Activated CD8-positive, alpha-beta T cell treated with anti-CD3 and anti-CD28 coated beads, Interleukin-2, amount 10 ng/mL, durations not matched to agents 7 days and 5 days (primary cell): ENCODE measurements at places on chromosomes 3 and 15.

DNA sequence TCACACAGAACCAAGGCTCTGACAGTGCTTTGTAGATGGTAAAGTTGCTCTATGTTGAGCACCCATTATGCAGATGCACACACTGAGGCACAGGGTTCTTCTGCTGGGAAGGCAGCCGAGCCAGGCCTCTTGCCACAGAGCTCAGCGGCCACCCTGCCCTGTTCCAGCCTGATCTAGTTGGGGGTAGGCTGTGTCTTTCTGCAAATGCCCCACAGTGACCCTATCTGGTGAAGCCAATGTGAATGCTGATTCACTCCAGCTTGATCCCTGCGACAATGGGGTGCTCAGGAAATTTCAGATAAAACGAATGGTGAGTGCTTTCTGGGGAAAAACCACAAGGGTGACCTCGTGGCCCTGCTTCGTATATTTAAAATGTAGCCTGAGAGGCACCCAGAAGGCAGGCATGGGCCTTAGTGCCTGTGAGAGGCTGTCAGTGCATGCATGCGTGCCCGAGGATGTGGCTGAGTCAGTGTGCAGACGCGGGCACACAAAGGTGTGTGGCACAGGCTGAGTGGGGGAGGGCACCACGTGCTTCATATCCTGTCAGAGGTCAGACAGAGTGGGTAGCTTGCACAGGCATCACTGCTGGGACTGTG, 85.7 kb downstream of the ATP2B2 start:
- DNase-seq, result peak; percentile 43

GRCh38 chr3:46858456-46858855, 4.8 kb downstream of the MYL3 start:
- DNase-seq, result no peak

DNA sequence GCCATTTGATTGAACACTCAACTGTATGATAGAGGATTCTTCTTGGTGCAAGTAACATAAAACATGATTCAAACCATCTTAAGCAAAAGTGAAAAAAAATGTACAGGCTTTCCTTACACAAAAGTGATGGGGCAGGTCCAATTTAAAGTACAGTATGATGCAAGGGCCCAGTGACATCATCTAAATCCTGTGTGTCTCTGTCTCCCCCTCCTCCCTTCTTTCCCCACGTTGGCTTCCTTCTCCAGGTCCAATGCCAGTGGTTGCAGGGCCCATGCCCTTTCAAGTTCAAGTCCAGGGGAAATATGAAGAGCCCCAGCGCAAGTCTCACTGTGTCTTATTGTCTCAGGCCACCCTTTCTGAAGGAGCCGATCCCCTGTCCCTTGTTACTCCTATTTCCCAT, 332.3 kb downstream of the SHQ1 start:
- DNase-seq, result no peak

GRCh38 chr3:58723173-58723572, 56.6 kb upstream of the FAM3D start:
- no peak for DNase-seq

DNA sequence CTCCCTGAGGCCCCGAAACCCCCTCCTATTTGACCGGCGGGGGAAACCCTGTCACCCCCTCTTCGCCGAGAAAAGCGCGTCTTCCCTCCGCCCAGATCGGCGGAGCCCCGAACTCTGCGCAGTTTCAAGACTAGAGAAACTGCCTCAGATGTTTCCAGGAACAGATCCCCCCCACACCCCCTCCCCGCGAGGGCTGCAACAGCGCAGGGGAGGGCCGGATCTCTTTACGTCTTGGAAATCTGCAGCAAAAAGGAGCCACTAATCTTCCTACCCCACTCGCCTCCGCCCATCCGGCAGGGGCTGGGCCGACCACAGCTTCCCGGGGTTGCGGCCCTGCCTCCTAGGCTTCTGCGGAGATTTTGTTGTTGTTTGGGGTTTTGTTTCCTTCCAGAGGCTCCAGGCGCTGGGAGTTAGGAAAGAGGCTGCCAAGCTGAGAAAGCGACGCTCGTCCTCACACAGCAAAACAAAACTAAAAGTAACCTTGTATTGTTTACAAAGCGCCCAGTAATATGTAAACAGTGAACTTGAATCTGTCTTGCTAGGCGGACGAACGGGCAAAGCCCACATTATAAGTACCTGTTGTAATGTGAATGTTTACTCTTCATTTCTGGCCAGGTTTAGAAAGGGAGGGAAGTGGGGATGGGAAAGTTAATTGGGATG, 2.2 kb downstream of the FOXB1 start:
- DNase-seq, result peak; percentile 80

DNA sequence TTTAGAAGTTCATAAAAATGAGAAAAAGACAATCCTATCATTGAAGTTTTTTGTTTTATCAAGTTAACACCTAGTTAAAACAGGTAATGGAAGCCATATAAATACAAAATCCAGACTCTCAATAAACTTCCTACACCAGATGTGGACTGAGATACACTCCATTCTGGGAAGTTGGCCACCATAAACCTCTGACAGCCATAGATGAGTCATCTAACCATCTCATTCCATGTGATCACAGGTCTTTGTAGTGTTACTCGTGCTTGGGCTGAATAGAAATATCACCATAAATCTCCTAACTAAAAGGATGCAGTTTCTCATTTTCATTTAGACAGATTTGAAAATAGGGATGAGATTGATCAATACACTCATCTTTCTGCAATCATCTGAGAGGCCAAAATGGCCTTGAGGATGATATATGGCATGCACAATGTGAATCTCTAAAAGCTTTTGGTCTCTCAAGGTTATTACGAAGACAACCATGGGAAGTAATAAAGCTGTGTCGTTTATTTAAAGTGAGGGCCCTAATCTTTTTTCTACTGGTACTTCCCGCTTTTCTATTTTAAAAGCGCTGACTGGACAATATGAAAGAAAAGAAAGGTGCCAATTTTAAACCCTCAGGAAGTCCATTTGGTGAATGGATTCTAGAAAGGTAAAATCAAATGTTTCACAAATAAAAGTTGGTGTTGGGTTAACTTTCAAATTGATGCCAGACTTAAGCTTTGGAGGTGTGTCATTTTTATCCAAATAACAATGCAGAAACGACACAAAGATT, 155.5 kb downstream of the POLR2M start:
- DNase-seq, result no peak

DNA sequence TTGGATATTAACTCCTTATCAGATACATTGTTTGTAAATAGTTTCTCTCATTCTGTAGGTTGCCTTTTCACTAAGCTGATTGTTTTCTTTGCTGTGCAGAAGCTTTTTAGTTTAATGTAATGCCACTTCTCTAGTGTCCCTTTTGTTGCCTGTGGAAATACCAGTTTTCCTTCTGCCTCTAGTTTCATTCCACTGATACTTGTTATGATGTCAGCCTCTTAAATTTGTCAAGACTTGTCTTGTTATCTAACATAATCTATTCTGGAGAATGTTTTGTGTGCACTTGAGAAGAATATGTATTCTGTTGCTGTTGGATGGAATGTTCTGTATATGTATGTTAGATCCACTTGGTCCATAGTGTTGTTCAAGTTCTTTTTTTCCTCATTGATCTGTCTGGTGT, 18.0 kb upstream of the CEP152 start:
- no peak for DNase-seq

DNA sequence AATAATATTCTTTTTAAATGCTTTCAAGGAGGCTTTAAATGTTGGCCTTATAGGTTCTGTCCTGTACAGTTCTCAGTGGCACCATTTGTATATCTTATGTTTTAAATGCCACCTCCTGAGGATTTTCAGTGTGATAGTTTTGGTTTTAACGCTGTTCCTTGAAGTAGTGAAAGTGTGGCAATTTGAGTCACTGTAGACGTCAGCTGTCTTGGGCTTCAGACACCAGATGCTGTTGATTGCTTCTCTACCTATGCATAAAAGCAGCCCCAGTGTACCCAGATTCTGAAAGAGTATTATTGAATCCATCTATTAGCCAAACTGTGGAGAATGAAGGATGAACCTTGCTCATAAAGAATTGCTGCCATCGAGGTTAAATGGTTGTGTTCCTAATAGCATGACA, 316.8 kb upstream of the GBE1 start:
- DNase-seq, result no peak

GRCh38 chr3:10224794-10225665, 23.2 kb upstream of the TATDN2 start:
- peak; percentile 79 for DNase-seq

GRCh38 chr15:57509965-57510364, 81.7 kb upstream of the MYZAP start:
- no peak for DNase-seq

GRCh38 chr3:182925944-182926337, 54.4 kb downstream of the DCUN1D1 start:
- no peak for DNase-seq
